ENCODE measurements at places on chromosomes 7 and 10.

DNA sequence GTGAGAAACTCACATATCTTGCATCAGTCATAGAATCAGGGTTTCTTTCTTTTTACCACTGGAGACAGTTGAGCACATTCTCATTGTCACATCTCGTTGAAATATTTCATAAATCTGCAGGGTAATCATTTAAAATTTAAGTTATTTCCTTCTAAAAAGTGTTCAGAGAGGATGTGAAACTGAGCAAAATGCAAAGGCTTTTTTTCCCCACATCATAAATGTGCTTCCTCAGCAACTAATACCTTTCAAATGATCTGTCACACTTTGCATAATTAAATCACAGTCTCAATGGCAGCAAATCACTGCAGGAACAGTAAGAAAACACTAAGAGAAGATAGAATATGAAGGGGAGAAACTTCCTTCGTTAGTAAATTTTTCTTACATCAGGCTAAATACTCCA lies 187.5 kb downstream of the EVX1 start:
- no peak for DNase-seq

DNA sequence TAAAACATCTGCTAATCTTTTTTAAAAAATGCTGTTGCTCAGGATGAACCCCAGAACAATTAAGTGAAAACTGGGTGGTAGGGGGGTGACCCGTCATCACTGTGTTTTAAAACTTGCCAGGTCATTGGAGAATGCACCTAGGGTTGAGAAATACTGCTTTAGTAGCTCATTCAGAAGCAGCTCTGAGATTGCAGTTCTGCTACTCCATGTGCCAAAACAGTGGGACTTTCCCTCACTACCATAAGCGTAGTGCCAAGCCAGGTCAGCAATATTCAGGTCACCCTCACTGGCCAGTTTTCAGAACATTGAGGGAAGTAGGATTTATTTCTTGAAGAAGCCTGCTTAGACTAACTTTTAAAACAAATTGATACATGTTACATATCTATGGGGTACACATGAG lies 5.2 kb downstream of the STEAP2 start:
- DNase-seq: no peak

GRCh38 chr10:132231656-132232022 lies 44.9 kb downstream of the DPYSL4 start:
- no peak for DNase-seq

DNA sequence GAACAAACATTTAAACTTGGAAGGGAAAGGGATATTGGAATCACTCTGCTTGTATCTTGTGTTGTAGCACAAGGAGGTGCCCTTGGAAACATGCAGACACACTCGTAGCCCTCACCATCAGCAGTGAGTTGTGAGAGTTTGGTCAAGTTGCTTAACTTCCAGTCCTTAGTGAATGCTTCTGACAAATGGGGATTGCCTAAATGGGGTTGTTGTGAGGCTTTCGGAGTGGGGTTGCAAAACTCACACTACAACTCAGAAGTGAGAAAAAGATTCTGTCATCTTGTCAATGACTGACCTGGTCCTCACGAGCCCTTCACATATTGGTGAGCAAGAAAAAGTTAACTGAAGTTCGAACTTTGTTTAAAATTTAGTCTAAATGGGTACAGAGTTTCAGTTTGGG lies 29.0 kb upstream of the GSDME start:
- DNase-seq: no peak

GRCh38 chr7:130363026-130363847 lies 17.1 kb upstream of the CPA1 start:
- DNase-seq: no peak

DNA sequence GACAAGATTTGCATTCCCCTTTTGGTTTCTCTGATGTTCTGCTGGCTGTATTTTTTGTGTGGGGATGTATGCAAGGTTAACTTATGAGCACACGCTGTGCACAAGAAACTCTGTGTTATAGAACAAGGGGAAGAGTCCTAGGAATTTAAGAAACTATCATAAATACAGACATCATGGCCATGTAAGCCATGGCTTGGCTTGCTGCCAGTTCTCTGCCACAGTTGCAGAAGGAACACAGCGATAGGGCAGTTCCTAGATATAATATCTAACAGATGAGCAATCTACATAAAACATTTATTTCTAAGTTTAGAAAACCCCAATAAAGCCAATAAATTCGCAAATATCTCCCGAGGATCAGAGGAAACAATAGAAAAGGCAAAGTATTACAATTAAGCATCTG lies 153.3 kb downstream of the LRRTM3 start:
- DNase-seq: no peak

GRCh38 chr10:25026463-25026862 lies 10.1 kb downstream of the THNSL1 start:
- DNase-seq: no peak

- DNase-seq: no peak
These were observed 207.9 kb downstream of the TNS3 start for GRCh38 chr7:47373871-47374451.

DNA sequence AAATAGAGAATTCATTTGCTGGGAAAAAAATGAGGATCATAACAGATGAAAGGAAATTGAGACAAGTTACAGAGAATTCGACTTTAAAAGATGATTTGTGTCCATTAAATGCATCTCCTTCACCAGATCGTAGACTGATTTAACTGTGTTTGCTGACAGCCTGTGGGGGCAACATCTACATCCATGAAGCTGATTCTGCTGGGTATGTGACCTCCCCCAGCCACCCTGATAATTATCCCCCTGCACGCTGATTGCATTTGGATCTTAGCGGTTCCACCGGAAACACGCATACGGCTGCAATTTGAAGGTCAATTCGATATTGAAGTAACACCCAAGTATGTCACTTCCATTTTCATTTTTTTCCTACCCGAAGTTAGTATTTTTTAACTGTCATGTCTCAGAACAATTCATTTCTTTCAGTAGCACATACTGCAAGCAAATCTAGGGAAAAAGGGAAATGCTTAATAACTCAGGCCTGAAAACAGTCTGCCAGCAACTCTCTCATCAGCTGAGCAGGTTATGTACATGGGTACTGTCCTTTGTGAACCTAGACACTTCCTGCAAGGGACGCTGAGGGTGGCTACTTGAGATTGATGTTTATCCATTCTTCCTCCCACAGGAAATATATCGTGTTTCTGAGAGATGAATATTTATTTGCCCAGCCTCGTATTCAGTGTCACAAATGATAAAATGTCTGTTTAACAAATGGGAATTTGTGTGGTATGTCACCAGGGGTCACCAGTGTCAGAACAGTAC lies 134.9 kb downstream of the ZNF22 start:
- no peak for DNase-seq

Measured in stimulated activated CD8-positive, alpha-beta memory T cell treated with anti-CD3 and anti-CD28 coated beads, Interleukin-4, amount 100 ng/mL, for 4 hours (primary cell).